ENCODE measurements at places on chromosomes 6 and 20.

GRCh38 chr6:40011844-40012243, 77.6 kb upstream of the MOCS1 start:
- DNase-seq: no peak

- DNase-seq: no peak
Observed at GRCh38 chr20:54174457-54175175, 830 bp upstream of the CYP24A1 start.

GRCh38 chr20:20755231-20755630, 42.8 kb upstream of the RALGAPA2 start:
- no peak for DNase-seq

DNA sequence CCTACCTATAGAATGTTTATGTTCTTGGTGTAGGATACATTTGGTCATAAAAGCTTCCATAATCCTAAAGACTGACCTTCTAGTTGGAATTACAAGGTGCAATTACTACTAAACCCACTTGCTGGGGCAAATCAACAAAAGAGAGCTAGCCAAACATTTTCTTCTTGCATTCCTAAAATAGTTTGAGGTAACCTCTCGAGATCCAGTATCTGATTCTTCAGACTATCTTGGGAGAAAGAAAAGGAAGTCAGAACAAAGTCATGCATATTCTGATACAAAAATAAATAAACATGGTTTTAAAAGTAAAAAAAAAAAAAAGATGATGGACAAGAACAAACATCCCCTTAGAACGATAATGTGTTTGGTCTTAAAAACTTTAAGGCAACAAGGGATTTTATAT, 294.2 kb upstream of the RSPO3 start:
- no peak for DNase-seq

GRCh38 chr20:53124075-53124551, 152.0 kb downstream of the TSHZ2 start:
- DNase-seq: no peak

DNA sequence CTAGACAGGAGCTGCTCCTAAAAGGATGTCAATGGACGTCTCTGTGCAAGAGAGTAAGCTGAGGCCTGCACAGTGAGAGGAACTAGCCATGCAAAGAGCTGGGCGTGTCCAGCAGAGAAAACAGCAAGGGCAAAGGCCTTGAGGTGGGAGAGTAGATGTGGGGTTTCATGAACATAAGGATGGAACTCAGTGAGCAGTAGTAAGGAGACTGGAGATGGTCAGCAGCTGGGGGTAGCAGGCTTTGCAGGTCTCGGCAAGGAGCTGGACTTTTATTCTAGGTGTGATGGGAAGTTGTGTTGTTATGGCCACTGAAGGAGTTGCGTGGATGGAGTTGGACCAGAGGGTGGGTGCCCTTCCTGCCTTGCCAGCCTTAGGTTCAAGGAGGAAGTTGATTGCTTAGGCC, 90.7 kb upstream of the SIRPA start:
- no peak for DNase-seq

DNA sequence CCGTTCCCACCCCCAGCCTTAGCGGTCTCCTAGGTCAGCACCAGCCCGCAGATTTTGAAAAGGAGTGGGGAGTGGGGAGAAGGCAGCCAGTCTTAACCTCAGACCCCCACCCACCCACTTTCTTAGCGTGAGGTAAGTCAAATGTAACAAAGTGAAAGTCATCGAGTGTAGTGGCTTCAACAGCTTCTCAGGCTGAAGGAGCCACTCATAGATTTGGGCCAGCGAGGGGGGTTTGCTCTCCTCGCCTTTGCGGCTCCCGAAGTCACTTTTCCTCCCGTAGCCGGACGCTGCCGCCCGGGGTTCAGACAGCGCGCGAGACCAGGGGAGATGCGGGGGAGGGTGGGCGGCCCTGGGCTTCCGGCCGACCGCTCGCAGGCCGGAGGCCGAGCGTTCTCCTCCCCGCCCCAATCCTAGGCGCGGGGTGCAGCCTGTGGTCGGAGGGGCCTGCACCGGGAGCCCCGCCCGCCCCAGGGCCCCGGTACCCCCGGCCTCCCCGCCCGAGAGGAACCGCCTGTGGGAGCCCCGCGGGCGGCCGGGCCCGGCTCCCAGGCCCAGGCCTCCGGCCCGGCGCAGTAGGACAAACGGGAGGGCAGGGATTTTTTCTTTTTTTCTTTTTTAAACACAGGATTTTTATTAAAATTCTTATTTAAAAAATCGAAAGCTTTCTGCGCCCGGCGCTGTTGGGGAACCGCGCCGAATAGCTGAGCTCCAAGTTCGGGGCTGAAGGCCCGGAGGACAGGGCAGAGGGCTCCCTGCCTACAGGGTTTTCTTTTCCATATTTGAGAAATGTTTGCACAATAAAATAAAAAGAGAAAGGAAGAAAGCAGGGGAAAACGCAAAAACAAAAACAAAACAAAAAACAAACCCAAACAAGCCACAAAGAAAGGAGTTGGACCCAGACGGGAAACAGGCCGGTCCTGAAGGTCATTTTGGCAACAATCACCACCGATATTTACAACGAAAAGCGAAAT, 3.2 kb downstream of the NKX2-2 start:
- no peak for DNase-seq

DNA sequence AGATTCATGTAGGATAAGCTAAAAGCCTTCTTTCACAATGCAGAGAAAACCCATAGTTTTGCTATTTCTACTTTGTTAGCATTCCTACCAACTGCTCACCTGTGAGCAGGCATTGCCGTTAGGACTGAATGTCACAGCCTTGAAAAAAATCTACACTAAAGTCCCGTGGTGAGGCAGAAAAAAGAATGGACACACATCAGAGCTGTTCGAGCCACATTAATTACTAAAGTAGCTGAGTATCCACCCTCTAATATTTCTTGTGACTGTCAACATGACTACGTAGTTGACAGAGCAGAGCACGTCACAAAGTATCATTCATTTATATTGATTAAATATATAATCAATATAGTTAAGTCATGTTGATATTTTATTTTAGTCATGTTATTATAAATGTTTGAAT, 10.1 kb downstream of the HDGFL1 start:
- no peak for DNase-seq

DNA sequence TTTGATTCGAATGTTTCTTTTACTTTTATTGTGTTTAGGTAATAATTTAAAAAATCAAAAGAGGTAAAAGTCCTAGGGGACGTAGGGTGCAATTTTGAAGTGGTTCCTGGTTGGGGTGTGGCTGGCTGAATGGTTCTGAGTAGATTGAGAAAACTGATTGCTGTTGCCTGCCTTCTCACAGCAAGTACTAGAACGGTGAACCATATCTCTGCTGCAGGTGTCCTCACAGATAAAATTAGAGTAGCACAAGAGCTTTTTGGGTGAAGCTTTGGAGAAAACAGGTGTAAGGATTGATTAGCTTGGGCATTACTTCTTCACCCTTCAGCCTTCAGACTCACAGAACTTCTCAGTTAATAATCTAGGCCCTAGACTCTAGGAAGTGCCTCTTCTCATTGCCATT, 19.8 kb upstream of the GJA10 start:
- DNase-seq: no peak

DNA sequence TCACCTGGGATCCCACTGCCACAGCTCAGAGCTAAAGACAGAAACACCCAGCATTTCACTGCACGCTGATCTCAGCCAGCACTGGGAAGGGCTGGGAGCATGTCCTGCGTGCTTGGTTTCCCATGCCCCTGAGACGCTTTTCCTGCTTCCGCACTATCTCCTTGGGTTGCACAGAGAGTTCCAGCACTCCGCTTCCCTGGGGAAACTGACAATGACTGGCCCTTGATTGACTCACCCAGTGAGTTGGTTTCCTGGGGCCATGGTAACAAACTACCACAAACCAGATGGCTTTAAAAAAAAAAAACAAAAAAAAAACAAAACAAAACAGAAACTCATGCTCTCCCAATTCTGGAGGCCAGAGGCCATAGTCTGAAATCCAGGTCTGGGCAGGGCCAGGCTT, 14.8 kb upstream of the MAS1L start:
- no peak for DNase-seq

DNA sequence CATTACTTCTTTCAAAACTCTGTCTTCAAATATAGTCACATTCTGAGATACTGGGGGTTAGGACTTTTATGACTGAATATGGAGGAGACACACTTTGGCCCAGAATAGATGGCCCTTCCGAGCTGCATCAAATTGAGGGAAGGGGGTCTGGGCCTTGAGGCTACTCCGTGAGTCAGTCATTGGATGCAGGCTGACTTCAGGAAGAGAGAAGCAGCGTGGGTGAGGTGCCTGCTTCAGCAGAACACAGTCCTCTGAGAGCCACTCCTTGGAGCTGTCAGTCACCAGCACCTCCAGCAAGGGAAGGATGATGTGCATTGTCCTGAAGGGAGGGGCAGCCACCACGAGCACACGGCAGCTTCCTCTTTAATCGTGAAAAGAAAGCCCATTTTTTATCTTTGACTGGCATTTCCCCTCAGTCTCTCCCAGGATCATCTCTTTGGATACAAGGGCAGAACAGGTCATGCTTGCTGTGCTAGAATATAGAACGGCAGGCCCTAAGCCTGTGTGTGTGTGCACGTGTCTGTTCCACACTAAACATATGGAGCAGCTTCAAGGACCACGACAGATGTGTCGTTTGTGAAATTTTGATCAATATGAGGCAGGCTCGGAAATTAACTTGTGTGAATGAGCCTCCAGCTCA, 721.6 kb downstream of the KIF16B start:
- DNase-seq: no peak

GRCh38 chr6:73389854-73390253, 4.8 kb upstream of the DDX43 start:
- no peak for DNase-seq

DNA sequence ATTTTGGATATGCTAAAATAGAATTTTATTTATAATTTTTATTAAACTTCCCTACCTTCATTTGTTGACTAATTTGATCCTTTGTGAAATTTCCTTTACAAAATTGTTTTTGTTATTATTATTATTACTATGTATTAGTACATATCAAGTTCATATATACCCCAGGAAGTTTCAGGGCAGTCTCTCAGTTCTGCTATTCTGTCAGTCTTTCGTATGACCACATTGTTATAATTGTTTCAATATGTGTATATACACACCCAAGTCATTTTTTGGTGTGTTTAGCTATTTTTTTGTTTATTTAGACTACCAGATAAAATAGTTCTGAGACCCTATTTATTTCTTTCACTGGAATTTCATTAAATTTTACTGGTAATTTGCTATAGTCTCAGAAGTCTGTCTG, 72.1 kb downstream of the NKAIN2 start:
- DNase-seq: no peak

GRCh38 chr20:44422083-44422482, 53.6 kb upstream of the TTPAL start:
- DNase-seq: no peak

- DNase-seq: no peak
Observed at GRCh38 chr20:19742974-19743639, 15.0 kb upstream of the RIN2 start.

GRCh38 chr6:137552809-137553208, 58.6 kb upstream of the OLIG3 start:
- no peak for DNase-seq

GRCh38 chr6:3456395-3456897, 404 bp downstream of the SLC22A23 start:
- no peak for DNase-seq

DNA sequence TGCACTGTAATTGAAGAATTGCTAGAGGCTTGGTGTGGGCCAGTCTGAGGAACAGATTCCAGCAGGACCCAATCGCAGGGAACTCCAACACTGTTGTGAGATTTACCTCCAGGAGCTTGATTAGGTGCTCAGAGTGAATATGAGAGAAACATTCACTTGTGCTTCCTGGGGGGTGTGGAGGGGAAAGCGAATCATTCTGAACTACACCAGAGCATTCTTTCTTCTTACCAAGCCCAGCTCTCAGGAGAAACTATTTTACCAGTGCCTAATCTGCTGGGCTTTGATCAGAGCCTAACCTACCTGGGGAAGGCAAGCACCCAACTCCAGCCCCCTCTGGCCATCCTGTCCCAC, 7.4 kb upstream of the SIRPB1 start:
- DNase-seq: no peak

DNA sequence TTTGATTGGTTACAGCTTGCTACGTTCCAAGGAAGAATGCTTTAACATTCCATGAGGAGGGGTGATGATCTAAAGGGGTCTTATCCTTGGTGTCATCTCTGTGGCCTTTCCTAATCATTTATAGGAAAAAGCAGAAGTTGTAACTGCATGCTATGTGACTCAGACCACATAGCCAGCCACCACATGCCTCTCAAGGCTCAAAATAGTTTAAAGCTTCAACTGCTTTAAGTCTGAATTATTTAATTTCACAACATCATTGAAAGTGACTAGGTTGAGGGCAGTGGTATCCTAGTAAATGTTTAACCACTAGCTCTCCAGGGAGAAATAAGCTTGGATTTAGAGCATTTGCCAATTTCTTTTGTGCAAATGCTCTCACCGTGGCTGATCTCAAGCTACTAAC, 29.7 kb downstream of the MC3R start:
- no peak for DNase-seq

DNA sequence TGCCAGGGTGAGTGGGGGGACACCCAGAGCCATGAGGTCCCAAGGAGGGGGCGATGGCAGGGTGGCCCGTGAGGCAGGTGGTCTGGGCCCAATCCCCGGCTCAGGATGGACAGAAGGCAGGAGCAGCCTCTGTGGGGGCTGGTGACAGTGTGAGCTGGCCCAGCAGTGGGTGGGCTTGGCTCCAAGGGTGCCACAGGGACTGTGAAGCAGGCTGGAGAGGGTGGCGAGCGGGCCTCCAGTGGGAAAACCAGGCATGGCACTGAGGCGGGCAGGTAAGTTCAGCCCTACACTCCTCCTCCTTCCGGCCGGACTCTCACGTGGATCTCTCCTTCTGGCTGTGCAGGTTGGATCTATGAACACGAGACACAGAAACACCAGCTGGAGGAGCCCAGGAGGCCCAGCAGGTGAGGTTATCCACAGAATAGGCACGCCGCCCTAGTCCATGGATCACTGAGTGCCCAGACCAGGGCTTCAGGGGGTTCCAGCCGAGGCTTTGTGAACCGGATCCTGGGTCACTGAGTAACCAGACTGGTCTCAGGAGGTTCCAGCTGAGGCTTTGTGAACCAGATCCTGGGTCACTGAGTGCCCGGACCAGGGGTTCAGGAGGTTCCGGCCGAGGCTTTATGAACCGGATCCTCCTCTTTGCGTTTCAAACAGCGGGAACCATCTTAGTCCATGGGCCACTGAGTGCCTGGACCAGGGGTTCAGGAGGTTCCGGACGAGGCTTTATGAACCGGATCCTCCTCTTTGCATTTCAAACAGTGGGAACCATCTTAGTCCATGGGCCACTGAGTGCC, 76.4 kb upstream of the BHLHE23 start:
- no peak for DNase-seq

- DNase-seq: no peak
Observed at GRCh38 chr6:15505463-15505918, 157.3 kb downstream of the DTNBP1 start.
